ENCODE measurements at places on chromosomes 1 and 21.

GRCh38 chr1:229336345-229336744 lies 6.5 kb downstream of the CCSAP start:
- DNase-seq: no peak

- DNase-seq: peak; percentile 84
Observed at GRCh38 chr1:16727190-16728111, 12.9 kb upstream of the RNU1-4 start.

DNA sequence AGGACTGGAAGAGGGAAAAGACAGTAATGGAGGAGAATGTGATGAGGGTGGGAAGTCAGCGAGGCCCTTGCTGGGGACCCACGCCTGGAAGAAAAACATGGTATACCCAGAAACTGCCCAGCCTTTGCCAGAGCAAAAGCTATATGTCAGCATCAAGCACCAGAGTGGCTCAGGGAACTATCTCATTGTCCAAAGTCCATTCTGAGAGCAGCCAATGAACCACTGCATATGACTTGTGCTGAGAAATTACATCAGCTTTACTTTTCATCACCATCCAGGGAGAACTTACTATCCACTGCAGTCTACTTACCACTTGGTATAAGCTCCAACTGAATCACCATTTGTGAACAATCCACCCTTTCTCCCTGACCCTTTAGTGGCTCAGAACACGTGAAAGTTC lies 148.1 kb downstream of the TTLL7 start:
- DNase-seq: no peak

GRCh38 chr1:24764848-24765247 lies 19.6 kb downstream of the CLIC4 start:
- no peak for DNase-seq

- DNase-seq: no peak
Observed at GRCh38 chr1:228989992-228990827, 254.9 kb downstream of the RHOU start.

GRCh38 chr1:116948046-116948445 lies 38.3 kb downstream of the PTGFRN start:
- DNase-seq: no peak

DNA sequence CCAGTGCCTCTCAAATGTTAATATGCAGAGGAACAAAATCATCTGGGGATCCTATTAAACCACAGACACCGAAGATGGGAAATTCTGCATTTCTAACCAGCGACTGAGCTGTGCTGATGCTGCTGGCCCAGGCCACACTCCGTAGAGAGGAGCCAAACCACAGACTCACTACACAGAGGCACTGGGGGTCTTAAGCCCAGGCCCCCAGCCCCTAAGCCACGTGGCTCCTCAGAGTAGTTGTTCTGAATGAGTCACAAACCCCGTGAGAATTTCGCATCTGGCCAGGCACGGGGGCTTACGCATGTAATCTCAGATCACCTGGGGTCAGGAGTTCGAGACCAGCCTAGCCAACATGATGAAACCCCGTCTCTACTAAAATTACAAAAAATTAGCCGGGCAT lies 2.8 kb upstream of the CELA2A start:
- DNase-seq: no peak

GRCh38 chr21:43021756-43022600 lies 47.6 kb downstream of the PKNOX1 start:
- DNase-seq: no peak

- no peak for DNase-seq
Observed at GRCh38 chr1:67138813-67139499, 4.2 kb upstream of the C1orf141 start.

- DNase-seq: no peak
Observed at GRCh38 chr1:171902527-171902926, 61.2 kb downstream of the DNM3 start.

All from T-helper 1 cell (primary cell).